ENCODE measurements at places on chromosomes 3 and 15.

DNA sequence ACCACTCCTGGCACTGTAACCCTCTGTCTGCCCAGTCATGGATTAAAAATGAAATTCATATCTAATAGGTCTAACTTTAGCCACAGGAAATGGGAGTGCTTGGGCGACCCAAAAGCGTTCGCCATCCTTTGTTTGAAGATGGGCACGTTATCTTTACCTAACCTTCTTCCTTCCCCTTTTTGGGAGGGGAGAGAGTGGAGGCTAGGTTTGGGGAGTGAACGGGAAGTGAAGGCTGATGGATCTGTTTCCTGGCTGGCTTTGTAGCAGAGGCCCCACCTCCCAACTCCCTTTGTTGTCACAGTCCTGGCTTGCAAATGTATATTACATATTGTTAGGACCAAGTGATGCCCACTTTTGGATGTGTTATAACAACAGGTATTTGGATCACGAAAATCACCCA, 98.1 kb upstream of the ARHGEF3 start:
- DNase-seq = no peak

GRCh38 chr3:141109751-141110150, 58.6 kb downstream of the SPSB4 start:
- no peak for DNase-seq

GRCh38 chr3:112770032-112770626, 76.5 kb downstream of the CD200R1L start:
- no peak for DNase-seq

GRCh38 chr15:75639191-75639708, 774 bp downstream of the IMP3 start:
- no peak for DNase-seq

GRCh38 chr3:50506169-50506568, 2.7 kb upstream of the CACNA2D2 start:
- DNase-seq = no peak
